ENCODE measurements at places on chromosomes 1 and 21. TPM values are rescaled to one million over a fixed set of nuclear protein-coding genes. Genes with fewer than 3 reads are reported as not detected.

GRCh38 chr1:160538985-160539651, 16.1 kb upstream of the SLAMF6 start:
- H3K4me1 ChIP-seq = no peaks in the 10 kb centered on the region
- DNase-seq = no peak
- no peaks in the 10 kb centered on the region for H3K27me3 ChIP-seq

- no peaks in the 10 kb centered on the region for H3K27me3 ChIP-seq
- H3K4me3 ChIP-seq = no peak overlapping the region
- no peak overlapping the region for H3K27ac ChIP-seq
- no peak for DNase-seq
- H3K36me3 ChIP-seq = no peaks in the 10 kb centered on the region
Observed at GRCh38 chr1:160520999-160521398, 2.1 kb downstream of the SLAMF6 start.

DNA sequence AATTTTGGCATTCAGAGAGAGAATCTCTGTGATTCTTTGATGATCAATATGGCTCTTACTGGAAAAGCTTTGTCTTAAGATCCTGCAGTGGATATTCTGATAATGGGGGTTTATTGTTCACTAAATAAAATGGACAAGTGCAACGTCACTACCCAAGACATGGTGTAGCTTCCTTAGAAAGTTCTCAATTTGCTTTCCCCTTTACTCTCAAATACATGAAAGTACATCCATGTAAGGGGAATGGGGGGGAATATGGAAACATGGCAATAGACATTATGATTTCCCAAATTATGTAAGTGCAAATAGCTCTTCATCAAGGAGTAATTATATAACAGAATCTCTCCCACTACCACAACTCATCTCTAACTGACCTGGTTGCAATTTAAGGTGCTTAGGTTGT, 126.3 kb upstream of the DPYD start:
- H3K27me3 ChIP-seq = peaks cover 98% of the 10 kb centered on the region
- H3K36me3 ChIP-seq = no peaks in the 10 kb centered on the region
- no peak for DNase-seq
- H3K4me1 ChIP-seq = peaks cover 32% of the 10 kb centered on the region

- no peaks in the 10 kb centered on the region for H3K27me3 ChIP-seq
- no peak overlapping the region for H3K4me3 ChIP-seq
- peaks cover 53% of the 10 kb centered on the region for H3K4me1 ChIP-seq
Observed at GRCh38 chr1:89905395-89906058, 84.7 kb downstream of the LRRC8D start.

RGS13 gene
- not detected for total RNA-seq

OR2L3 gene
- total RNA-seq = not detected

GRHL3 gene
- 1.1 TPM for total RNA-seq

WNT2B gene
- 0.90 TPM for total RNA-seq

All from GM23338 (cell line).